NCI-H1930 (cell line): ENCODE measurements at places on chromosomes 2 and 18.
A peak's percentile ranks its signal among the peaks of the same experiment; 100 is the strongest.

DNA sequence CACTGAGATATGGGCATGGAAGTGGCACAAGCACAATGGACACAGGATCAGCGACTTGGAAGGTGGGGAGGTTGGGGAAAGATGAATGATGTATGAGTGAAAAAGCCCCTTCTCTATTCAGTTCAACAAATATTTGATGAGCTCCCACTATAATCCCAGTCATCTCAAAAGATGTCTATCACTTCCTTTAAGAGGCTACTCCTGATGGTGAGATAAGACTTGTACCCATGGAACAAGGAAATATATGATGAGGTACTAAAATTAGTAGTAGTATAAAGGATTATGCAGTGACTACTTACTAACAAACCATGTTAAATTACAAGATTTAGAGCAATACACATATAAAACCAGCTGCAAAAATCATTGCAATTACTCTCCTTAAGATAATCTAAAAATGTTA lies 107.8 kb upstream of the COL5A2 start:
- no peak for DNase-seq

GRCh38 chr2:165794536-165794928 lies 485 bp upstream of the GALNT3 start:
- peak; percentile 6 for DNase-seq

GRCh38 chr2:216665242-216665641 lies 30.1 kb downstream of the IGFBP5 start:
- no peak for DNase-seq

- no peak for DNase-seq
These were observed 2.0 kb downstream of the EDAR start for GRCh38 chr2:108986916-108987510.

GRCh38 chr2:172242961-172243360 lies 140.3 kb upstream of the DLX2 start:
- DNase-seq, result no peak

DNA sequence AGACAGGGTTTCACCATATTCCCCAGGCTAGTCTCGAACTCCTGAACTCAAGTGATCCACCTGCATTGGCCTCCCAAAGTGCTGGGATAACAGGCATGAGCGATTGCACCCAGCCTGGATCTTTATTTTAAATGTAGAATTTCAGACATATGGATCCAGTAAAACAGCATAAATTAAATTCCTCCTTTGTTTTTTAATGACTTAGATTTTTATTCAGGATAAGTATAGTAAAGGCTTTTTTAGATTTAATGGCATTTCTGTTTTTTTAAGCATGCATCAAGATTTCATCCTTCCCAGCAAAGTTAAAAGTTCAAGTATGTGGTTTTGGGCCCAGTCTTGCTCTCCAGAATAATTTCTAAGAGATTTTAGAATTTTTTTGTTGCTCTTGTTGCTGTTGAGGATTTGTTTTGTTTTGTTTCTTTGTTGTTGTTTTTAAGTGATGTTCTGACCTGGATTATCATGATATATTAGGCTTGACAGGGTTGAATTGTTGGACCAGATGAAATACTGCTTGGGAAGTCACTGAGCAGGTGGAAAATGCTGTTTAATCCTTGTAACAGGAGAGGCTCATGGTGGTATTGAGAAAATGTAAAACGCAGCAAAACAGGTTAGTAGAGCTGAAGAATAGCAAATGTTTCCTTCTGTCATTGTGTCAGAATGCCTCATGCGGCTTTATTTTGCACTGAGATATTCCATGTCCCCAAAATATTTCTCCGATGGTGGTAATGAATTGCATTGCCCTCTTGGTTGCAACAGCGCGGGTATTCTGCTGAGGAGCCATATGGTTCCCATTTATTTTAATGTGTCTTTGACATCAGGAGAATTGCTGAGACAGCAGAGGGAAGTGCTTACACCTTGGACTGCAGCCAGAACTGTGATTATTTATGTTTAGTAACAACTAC lies 147.9 kb downstream of the GALNT3 start:
- DNase-seq, result no peak

DNA sequence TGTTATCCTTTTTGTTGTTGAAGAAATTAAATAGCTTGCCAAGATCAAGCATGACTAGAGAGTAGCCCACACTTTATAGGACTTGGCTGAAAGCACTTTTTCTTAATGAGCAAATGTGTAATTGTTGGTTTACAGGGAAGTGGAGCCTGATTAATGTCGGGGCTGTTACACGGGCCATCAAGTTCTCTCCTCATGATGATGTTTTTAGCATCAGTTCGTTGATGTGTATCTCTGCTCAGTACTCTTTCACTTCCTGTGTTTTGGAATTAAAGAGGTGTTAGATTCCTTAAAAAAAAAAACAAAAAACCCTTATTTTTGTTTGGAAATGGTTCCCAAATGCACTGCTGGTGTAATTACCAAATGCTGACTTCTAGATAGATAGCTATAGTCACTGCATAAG lies 114.2 kb downstream of the PTPRM start:
- DNase-seq, result no peak

DNA sequence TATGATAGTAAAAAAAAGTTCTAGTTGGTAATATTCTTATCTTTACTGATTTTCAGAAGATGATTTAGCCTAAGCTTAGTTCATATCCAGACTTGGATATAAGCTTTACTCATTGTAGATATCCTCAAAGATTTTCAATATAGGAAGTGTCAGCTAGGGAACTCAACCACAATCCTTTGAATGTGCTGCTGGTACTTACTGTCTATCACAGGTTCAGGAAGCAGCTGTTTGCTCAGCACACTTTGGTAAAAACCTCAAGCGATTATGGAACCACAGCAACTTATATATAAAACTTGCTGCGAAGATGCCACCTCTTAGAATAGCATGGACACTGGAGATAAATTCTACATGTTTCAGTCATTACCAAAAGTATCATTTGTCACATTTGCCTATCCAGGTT lies 60.1 kb upstream of the TNFRSF11A start:
- DNase-seq, result no peak

GRCh38 chr2:212943351-212943750 lies 208.1 kb downstream of the IKZF2 start:
- no peak for DNase-seq

- DNase-seq, result no peak
These were observed 56.8 kb upstream of the AQP4 start for GRCh38 chr18:26922313-26922712.

DNA sequence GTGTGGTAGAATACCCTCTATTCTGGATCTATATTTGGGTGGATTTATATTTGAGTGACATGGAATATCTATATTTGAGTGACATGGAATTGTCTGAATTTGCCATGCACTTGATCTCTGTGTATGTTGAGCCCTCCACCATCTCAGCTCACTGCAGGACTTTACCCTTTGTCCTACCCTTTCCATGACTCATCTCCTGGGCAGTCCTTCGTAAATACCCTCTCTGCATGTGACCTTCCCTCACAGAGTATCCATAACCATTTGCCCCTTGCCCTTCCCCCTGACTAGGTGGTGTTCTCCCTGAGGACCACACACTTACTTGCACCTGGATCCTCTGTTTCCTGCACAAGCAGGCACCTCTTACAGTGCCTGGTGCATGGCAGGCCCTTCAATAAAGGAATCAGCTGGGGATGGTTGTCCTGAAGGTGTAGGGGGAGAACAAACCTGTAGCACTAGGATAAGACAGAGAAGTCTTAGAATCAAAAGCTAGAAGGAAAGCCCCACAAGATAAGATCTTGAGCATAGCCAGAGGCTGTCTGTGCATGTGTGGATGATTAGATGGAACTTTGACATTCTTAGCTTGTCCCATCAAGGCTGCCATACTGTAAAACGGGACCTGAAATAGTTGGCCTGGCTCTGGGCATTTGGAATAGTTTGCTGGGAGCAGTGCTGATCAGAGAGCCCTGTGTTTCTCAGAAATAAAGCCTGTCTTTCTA lies 230.4 kb downstream of the FHOD3 start:
- DNase-seq, result no peak

DNA sequence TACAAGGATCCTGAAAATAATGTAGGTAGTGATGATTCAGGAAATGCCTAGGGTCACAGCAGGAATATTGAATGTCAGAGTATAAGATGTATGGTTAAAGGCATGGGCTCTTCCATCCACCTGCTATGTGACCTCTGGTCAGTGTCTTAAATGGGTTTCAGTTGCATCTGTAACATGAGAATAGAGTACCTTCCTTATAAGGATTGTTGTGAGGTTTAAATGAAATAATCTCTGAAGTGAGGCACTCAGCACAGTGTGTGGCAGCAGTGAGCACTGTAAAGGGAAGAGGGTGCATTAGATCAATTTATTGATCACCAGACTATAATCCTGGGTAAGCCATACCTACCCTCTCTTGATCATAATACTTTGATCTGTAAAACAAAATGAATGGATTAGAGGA lies 319.1 kb downstream of the SLC4A3 start:
- no peak for DNase-seq

- DNase-seq, result no peak
These were observed 68.7 kb upstream of the STK39 start for GRCh38 chr2:168316073-168316440.

- no peak for DNase-seq
These were observed 9.6 kb downstream of the SERPINB2 start for GRCh38 chr18:63897072-63897471.

GRCh38 chr2:25558262-25558661 lies 115.1 kb downstream of the DTNB start:
- DNase-seq, result no peak

GRCh38 chr2:174546519-174547506 lies 50.8 kb downstream of the WIPF1 start:
- DNase-seq, result peak; percentile 37

DNA sequence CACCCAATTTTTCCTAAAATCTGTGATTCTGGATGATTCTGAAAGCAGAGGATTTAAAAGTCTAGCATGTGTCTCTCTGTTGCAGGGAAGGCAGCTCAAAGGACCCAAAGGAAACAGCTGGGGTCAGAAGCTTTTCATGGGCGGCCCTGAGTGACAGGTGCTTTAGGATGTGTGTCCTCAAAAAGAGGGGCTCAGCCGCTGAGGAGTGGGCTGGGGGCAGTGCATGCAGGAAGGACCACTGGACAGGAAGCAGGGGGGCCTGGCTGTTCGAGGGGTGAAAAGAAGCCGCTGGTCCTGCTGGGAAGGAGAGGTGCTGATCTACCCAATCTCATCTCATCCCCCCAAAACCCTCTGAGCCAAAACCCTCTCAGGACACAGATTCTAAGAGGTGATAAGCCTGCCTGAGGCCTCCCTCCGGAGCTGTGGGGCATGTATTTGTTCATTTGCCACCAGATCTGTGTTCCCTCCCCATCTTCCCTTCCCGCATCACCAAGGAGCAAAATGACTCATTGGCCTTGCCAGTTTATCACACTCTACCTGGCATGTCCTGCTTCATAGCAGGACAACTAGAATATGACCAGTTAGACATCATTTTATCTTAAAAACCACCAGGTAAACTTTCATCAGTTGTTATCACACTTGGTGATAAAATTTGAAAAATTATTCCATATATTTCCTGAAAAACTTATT lies 98.8 kb upstream of the MGAT4A start:
- no peak for DNase-seq

DNA sequence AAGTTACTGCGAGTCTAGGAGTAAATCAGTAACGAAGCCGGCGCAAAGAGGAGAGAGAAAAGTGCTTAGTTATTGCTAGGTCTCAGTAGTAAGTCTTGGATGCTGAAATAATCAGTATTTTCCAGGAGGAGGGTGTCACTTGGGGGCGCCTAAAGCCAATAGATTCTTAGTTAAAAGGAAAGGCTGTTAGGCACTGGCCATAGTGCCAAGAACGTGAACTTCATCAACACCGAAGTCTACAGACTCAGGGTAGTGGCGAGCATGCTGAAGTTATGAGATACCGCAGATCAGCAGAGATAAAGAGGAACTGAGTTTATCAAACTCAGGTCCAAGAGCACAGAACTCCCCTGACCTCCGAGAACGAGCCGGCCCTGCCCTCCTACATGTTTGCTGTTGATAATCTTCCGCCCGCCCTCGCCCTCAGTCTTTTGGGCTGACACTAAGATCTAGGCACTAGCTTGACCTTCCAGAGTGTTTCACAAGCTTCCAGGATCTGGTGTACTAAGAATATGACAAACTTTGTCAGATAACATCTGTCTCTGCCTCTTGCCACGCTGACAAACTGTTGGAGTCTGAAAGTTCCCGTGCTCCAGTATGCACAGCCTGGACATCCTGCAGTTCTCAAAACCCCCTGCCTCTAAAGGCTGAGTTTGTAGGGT lies 49.2 kb downstream of the CYB5A start:
- DNase-seq, result no peak

GRCh38 chr18:27724362-27724761 lies 452.6 kb downstream of the CDH2 start:
- DNase-seq, result no peak

GRCh38 chr18:62885804-62886203 lies 170.5 kb downstream of the PHLPP1 start:
- DNase-seq, result no peak

DNA sequence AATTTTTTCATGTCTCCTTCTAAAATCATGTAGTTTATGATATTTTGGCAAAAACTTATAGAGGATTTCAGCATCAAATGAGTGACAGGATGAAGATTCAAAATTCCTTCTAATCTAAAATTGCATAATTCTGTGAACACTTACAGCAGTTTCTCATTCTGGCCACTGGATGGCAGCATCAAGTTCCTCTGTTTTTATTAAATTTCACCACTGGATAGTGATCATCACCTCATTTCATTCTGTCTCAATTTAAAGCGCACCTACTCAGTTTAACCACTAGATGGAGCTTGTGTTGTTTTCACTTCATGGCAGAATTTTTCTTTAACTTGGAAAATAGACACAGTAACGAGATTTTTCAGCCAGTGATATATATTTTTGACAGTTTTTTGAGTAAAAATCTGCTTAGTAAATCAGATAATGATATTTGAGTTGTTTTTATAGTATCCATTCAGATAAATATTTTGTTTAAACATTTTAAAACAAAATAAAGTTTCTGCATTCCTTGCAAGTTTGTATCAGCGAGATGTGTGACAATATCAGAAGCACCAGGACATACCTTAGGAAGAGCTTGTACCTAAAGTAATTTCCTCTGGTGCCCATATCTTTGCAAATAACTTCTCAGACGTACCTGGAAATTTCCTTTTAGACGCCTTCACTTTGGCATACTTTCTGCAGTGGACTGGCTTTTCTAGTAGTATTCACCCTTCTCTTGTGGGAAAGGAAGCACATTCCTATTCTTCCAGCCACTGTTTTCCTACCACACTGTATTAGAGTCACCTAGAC lies 94.7 kb upstream of the ARHGAP15 start:
- DNase-seq, result peak; percentile 26

GRCh38 chr2:234672498-234673150 lies 175.7 kb upstream of the ARL4C start:
- DNase-seq, result no peak

DNA sequence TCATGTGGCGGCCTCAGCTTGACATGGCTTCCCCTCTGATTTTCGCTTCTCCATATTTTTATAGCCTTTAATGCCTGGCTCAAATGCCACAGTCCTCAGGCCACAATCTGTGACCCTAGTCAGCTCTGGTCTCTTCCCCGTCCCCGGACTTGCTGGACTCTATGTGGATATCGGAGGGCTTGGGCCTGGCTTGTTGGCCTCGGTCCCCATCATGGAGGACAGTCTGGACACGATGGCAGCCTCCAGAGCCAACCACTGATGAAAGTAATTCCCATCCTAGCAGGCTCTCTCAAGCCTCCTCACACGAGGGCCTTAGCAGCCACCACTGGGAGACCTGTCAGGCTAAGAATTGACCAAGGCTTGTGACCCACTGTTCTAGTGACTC lies 61.6 kb downstream of the LPIN1 start:
- no peak for DNase-seq
